ENCODE measurements at places on chromosomes 3 and 15.

DNA sequence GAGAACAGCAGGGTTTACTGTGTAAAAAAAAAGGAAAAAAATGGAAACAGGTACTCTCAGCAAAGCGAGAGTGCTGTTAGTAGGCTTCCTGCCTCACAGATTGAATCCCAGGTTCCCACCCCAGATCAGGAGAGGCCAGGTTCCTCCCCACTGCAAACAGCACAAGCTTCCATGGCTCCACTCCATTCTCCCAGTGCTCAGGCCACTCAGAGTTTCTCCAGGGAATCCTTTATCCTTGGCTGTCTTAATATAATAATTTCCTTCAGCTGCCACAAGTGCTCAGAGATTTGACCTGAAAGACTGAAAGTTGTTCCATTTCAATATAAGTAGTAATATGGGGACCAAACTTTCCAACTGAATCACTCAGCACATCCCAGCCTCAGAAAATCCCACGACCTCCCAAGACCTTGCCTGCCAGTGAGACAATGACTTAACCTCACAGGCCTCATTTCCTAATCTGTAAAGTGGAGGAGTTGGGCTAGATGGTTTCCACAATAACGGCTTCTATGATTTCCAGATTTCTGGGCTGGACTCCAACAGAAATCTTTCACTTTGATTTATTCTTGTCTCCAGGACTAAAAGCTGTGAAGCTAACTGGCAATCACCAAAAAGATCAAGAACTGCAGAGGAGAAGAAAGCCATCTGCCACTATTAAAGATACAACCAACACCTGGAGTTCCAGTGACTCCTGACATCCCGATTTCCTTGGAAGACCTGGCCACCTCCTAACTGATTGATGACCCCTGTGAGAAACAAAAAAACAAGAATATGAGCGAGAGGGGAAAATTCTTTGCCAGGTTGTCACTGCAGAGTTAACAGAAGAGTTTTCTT is 289.5 kb downstream of the NEK10 start:
- DNase-seq, result no peak

GRCh38 chr3:17194116-17194515 is 309.4 kb downstream of the PLCL2 start:
- DNase-seq, result no peak

- DNase-seq, result no peak
These were observed 105.9 kb downstream of the IGF2BP2 start for GRCh38 chr3:185718736-185719593.

GRCh38 chr3:105907777-105908176 is 39.0 kb upstream of the CBLB start:
- DNase-seq, result peak; percentile 91

- DNase-seq, result no peak
These were observed 291.6 kb downstream of the ADAMTS17 start for GRCh38 chr15:100049936-100050876.

DNA sequence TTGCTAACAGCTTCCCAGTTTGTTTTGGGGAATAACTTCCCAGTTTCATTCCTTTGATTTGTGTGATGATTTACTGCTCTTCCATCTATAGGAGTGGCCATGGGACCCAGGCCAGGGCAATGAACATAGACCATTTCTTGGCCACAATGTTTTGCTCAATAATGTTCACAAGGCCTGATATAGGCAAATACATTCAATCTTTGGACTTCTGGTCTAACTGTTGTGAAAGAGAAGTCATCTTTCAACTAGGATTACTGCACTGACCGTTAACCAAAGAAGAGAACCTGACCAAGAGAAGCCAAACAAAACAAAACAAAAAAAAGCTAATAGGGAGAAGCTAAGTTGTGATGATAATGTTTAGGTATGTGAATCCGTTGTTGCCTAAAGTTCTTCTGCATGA is 221.8 kb upstream of the SUCLG2 start:
- no peak for DNase-seq

DNA sequence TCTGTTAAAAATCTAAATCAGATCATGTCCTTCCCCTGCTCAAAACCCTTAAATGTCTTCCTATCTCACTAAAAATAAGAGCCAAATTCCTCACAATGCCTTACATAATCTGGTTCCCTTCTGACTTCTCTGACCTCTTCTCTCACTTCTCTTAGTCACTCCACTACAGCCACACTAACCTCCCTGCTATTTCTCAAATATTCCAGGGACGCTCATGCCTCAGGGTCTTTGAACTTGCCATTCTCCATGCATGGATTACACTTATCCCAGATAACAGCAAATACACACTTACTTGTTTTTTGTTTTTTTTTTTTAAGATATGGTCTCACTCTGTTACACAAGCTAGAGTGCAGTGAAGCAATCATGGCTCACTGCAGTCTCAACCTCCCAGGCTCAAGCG is 8.5 kb downstream of the TP53BP1 start:
- DNase-seq, result no peak

DNA sequence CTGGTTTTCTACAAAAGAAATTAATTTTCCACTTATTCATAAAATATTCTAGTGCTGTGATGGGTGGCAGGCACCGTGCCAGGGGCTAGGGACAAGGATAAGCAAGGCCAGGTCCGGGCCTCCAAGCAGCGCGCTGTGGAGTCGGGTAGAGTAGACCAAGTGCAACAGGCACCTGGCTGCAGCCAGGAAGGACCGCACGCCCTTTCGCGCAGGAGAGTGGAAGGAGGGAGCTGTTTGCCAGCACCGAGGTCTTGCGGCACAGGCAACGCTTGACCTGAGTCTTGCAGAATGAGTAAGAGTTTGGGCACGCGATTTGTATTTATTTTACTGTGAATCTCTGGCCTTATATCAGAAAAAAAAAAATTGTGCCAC is at the start of gene CASR:
Gene CASR (plus strand): TSS at position 148 of the 372 bp plus-strand sequence. CDS start 70,522 bp downstream, outside the sequence.
- no peak for DNase-seq

DNA sequence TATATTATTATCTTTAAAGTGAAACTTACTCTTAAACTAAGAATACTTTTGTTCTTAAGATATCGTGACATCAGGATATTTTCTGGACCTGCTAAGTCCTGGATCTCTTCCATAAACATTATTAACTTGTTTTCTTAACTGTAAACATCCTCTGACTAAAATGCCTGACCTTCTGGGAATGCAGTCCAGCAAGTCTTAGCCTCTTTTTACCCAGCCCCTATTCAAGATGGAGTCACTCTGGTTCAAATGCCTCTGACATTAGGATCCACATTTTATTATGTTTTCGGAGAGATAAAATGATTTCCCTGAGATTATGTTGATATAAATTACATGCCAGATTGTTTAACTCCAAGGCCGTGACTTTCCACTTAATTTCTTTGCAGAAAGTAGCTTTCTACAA is 37.6 kb downstream of the OSTN start:
- no peak for DNase-seq

DNA sequence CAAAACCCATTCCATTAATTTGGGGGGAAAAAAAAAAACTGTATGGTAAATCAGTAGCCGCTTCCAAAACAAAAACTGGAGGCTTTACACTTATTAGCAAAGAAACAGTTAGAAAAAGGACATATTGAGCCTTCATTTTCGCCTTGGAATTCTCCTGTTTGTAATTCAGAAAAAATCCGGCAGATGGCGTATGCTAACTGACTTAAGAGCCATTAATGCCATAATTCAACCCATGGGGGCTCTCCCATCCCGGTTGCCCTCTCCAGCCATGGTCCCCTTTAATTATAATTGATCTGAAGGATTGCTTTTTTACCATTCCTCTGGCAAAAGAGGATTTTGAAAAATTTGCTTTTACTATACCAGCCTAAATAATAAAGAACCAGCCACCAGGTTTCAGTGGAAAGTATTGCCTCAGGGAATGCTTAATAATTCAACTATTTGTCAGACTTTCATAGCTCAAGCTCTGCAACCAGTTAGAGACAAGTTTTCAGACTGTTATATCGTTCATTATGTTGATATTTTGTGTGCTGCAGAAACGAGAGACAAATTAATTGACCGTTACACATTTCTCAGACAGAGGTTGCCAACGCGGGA is 9.4 kb upstream of the RPL24 start:
- DNase-seq, result no peak

GRCh38 chr15:41291065-41291631 is 41.2 kb downstream of the OIP5 start:
- no peak for DNase-seq

DNA sequence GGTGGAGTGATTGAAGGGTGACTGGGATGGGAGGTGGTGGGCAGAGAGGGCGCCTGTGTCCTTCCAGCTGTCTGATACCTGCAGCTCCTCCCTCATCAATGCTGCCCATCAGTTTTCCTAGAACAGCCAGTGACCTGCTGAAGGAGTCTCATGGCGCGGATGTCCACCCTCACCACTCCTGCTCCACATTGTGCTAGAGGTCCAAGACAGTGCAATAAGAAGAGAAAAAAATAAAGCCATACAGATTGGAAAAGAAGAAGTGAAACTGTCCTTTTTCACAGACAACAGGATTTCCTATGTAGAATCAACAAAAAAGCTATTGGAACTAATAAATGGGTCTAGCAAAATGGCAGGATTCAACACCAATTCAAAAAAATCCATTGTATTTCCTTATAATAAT is 7.4 kb downstream of the ZDHHC19 start:
- no peak for DNase-seq

DNA sequence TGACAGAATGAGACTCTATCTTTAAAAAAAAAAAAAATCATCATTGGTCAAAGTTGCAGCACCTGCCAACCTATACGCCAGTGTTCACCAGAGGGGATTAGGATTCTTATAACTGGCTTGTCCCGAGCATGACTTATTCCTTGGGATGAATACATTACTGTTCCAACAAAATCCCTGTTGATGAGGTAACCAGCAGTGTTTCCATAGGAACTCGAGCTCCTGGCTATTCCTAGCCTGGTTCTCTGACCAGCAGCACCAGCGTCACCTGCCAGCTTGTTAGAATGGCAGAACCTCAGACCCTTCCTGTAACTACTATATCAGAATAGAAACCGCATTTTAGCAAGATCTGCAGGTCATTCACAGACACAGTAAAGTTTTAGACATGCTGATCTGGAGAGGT is 364.4 kb downstream of the PTPRG start:
- DNase-seq, result no peak

DNA sequence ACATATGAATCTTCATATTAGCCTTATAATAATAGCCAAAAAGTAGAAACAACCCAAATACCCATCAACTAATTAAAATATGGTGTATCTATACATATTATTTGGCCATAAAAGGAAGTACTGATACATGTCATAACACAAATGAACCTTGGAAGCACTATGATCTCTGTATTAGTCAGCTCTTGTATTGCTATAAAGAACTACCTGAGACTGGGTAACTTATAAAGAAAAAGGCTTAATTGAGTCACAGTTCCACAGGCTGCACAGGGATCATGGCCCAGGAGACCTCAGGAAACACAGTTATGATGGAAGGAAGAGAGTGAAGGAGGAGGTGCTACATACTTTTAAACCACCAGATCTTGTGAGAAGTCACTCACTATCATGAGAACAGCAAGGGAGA is 16.0 kb upstream of the CCR2 start:
- no peak for DNase-seq

DNA sequence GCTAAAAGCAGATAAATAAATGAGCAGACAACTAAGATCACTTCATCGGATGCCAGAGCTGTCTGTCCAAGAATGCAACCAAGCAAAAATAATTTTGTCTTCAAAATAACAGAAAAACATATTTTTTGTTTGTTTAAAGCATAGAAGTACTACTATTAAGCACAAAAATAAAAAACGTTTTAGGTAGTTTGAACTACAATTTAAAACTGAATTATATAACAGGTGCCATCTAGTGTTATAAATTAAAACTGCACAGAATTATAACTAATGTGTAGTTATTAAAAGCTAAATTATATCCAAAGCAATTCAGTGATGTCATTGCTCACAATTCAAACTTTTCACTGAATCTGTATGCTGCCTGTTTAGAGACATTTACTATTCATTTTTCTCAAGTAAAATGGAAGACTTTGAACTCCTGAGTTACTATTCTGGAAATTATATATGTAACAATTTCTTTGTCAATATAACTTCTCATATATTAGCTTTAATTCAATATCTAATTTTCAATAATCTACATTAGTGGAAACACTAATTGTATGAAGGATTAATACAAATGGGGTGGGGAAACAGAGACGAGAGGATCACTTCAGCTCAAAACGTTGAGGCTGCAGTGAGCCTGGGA is 29.5 kb downstream of the LINS1 start:
- peak; percentile 24 for DNase-seq

DNA sequence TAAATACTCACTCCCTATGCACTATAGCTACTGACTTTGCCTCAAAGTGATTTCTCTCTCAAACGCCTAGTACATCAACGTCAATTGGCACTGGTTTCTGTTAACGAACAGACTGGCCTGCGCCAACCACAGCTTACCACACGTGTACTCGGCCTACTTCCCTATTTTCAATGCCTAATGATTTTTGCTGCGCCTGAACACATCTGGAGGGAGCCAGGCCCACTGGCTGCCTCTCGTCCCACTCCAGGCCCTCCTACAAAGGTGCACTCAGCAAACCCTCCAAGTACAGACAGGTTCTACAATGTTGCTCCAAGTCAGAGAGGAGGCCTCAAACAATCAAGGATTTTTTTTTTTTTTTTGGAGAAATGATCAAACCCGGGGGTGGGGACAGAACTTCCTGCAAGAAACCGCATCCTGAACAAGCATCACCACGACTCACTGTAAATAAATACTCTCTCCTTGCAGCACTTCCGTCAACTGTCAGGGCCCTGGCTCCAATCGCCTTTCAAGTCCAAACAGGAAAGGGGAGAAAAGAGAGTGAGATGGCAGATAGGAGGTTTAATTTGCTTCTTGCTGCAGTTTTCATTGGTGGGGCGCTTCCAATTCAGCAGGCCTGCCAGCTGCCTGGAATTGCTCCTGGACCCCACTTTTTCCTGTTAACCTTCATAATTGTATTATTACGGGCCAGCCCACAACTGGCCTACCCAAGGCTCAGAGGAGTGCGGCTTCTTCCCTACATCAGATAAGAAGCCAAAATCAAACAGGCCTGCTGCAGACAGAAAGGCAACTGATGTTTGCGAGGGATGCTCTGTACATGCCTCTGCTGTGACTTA is 139.3 kb downstream of the FOXP1 start:
- DNase-seq, result peak; percentile 99

DNA sequence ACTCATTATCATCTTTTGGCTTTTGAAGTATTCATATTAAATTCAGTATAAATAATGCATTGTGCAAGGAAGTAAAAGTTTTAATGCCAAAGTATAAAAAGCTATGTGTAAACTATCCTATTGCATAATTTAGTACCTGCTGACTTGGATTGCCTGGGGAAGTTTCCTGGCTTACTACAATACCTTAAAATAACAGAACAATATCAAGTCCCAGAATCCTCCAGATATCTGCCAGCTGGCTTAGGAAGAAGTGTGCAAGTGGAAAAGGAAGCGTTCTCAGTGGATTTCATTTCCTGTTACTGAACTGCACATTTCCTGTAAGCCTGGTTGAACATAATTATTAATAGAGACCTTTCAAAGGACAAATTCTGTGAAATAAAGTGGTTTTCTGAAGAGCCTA is 236.7 kb downstream of the ADAMTSL3 start:
- no peak for DNase-seq

Data from Kasumi-1 (cell line).